ENCODE measurements at places on chromosomes 7 and 10.

DNA sequence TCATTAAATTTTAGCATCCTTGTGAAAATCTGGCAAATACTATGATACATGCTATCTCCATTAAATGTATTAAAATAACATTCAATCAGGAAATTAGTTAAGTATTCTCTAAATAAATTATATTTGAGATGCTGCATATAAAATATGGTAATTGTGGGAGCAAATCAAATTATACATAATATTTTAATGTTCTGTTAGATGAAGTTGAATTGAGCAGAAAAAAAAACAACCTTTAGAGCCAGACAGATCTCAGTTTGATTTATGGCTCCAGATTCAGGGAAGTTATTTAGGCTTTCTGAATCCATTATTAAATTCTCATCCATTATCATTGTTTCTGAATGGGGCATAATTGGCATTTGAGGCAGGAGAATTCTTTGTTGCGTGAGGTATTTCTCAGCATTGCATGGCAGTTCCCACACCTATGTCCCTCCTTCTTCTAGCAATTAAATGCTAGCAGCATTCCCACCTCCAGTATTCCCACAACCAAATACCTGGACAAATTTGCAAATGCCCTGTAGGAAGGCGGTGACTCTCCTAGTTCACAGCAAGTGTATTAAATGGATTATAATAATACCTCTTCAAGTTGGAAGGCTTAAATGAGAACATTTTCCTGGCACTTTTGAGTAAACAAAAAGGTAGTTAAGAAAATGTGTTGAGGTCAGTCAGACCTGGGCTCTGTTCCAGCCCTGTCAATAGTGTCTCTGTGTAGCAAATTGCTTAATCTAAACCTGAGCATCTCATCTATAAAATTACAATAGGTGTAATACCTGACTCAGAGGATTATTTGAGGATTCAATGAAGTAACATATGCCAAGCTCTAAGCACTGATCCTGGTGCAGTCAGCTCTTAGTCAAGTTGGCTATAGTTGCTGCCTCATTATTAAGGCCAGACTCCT is 108.9 kb downstream of the RNLS start:
- no peak for DNase-seq

DNA sequence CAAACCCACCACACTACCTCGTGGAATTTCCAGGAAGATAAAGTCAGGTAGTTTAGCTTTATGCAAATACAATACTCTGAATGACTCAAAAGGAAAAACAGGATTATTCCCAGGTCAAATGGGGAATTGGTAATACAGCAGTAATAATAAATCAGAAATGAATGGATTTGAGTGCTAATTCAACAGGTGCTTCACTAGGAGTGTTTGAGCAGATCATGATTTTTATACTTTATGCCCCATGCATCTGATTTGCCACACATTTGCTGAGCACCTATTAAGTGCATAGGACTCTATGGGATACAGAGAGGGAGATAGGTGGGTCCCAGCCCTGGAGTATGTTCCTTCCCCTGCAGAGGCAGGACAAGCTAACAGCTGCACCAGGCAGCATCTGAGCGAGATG is 381.4 kb upstream of the PODXL start:
- no peak for DNase-seq

GRCh38 chr10:49602380-49603023 is 7.6 kb upstream of the SLC18A3 start:
- no peak for DNase-seq

DNA sequence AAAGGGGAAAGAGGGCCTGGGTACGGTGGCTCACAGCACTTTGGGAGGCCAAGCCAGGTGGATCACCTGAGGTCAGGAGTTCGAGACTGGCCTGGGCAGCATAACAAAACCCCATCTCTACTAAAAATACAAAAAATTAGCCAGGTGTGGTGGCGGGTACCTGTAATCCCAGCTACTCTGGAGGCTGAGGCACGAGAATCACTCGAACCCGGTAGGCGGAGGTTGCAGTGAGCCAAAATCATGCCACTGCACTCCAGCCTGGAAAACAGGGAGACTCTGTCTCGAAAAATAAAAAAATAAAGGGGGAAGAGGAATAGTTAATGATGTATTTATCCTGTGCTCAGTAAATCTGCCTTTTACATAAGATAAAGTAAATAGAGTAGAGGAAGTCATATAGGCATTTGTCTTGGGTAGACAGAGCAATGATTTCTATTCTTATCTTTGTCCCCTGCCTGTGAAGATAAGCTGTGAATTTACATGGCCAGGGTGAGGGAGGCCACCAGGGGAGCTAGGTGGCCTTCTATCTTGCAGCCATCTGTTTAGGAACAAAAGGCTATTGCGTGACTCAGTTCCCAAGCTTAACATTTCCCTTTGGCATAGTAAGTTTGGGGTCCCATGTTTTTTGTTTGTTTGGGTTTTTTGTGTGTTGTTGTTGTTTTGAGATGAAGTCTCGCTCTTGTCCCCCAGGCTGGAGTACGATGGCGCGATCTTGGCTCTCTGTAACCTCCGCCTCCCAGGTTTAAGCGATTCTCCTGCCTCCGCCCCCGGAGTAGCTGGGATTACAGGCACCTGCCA is 73.2 kb upstream of the GTF2I start:
- DNase-seq: no peak

GRCh38 chr7:48259463-48260280 is 88.4 kb downstream of the ABCA13 start:
- no peak for DNase-seq
